CD4-positive, alpha-beta T cell (primary cell): ENCODE measurements at places on chromosomes 1 and 21.

- DNase-seq = no peak
Measured at GRCh38 chr21:25115021-25115420, 492.3 kb downstream of the MRPL39 start.

DNA sequence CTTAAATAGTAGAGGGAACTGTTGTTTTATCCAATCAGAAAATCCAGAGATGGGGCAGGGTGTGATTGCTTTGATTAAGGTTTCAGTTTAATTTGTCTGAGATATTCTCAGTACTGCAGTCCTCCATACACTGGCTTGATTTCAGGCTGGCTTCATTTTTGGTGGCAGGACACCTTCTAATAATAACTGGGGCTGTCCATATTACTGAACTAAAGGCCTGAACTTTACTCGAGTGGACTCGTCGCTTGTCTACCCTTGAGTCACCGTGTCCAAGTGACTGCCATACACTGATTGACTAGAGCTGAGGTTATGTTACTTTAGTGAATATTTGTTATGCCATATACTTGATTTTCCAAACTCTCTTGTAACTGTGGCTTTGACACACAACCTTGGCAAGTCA, 228.8 kb downstream of the DNAH14 start:
- DNase-seq = no peak

GRCh38 chr1:192918259-192918658, 109.4 kb downstream of the RGS2 start:
- no peak for DNase-seq

DNA sequence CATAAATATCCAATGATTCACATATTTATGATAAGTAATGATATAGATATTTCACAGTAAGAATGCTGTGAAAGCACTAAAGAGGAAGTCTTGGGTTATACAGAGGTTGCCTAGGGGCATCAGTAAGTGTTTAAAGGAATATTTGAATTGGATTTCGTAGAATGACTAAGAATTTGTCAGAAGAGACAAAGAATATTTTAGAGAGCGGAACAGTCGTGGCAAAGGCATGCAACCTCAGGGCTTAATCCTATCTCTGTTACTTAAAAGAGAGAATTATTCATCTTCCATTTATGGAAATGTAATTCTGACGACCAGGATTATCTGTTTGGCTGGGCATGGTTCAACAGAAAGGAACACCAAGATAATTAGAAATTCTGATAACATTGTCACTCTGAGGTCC, 171.9 kb upstream of the NR5A2 start:
- no peak for DNase-seq

- DNase-seq = no peak
Measured at GRCh38 chr1:32491386-32491785, 26.5 kb downstream of the ZBTB8B start.

- DNase-seq = no peak
Measured at GRCh38 chr1:35637401-35637809, 3.9 kb downstream of the PSMB2 start.

GRCh38 chr1:188359315-188359714, 1530.6 kb downstream of the PLA2G4A start:
- no peak for DNase-seq

- no peak for DNase-seq
Measured at GRCh38 chr1:39177706-39178105, 26.8 kb upstream of the MACF1 start.

DNA sequence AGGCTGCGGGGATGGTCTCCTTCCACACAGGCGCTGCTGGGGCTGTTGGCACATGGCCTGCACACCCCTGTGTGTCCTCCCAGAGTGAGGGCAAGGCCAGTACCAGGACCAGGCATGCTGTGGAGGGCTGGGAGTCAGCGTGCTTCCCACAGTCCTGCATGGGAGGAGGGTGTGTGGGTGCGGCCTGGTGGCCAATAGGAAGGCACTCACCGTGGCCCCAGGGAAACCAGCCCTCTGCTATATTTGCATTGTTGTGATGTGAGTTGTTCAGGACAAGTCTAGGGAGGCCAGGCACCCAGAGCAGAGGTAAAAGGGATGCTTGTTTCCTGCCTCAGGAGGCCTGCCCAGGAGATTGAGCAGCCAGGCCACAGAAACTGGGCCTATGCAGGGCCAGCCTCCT, 59.5 kb downstream of the S100B start:
- DNase-seq = no peak
